ENCODE measurements at places on chromosomes 2 and 18.

DNA sequence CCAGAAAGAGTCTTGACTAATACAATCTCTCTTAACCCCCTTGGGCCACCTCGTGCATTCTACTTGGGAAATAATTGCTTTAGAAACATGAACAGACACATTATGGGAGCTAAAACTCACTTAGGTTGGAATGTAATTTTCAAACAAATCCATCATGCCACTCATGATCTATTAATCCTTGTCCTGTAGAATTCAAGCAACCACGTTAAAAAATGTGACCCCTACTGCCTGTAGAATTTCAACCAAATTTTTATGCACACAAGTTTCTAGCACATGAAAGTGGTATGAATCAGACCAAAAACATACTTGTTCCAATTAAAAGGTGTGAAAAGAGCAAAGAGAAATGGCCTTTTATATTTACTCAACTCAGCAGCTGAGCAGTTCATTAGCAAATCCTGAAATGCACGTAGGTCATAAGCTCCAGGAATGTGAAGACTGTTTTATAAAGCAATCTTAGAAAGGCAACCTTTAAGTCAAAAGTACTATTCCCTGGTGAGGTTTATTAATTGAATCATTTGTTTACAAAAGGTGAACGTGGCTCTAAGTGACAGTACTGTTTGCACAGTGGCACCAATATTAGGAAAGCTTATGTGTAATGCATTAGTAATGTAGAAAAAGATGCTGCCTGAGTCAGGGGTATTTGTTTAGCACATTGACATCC, 459.4 kb upstream of the UBE2E3 start:
- no peak for DNase-seq

GRCh38 chr18:56711708-56712445, 60.7 kb downstream of the WDR7 start:
- no peak for DNase-seq

GRCh38 chr2:118179445-118179844, 91.2 kb downstream of the INSIG2 start:
- no peak for DNase-seq

DNA sequence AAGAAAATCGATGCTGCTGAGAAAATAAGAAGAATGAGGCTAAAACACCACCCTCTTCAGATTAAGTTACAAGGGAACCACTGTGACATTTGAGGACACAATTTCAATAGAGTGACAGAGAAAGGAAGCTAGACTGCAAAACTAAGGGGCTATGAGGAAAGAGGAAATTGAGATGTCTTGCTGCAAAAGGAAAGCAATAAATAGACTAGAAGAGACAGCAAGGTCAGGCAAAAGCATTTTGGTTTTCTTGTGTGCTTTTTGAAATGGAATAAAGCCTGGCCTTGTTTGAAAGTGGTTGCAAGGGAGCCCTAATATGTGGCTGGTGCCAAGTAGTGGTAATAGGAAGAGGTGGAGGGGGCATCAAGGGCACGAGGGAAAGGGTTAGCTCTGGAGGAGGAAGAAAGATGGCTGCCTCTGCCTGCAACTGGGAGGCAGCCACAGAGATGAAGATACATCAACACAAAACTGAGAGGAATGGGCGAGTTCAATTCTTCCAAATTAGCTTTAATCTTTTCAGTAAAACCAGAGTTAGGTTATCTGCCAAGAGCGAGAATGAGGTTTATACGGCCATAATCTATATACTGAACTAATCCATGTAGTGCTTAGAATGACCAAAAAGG, 1.2 kb upstream of the MRO start:
- no peak for DNase-seq

GRCh38 chr18:49052891-49053644, 102.3 kb upstream of the SMAD7 start:
- peak; percentile 48 for DNase-seq

GRCh38 chr18:3129053-3129864, 90.5 kb downstream of the MYOM1 start:
- peak; percentile 60 for DNase-seq

GRCh38 chr2:45403036-45403435, 208.0 kb downstream of the SRBD1 start:
- DNase-seq, result no peak

- DNase-seq, result no peak
Observed at GRCh38 chr2:207983641-207984042, 41.7 kb downstream of the PLEKHM3 start.

GRCh38 chr18:48064978-48065600, 134.6 kb upstream of the SMAD2 start:
- DNase-seq, result no peak

DNA sequence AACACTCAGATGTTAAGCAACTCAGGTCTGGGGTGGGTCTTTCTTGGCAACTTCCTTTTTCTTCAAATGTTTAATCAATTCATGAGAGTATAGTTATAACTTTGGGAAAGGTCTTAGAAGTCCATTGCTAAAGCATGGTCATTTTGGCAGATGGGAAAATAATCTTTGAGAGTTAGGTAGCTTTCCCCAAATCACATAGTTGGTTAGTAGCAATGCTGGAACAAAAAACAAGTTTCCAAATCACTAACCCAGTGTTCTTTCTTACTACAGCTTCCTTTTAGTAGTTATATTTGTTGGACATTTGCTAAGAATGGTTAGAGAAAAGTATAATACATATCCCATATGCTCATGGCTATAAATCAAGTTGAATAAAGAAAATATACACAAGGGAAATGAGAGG, 185.2 kb upstream of the SLC14A2 start:
- DNase-seq, result no peak

DNA sequence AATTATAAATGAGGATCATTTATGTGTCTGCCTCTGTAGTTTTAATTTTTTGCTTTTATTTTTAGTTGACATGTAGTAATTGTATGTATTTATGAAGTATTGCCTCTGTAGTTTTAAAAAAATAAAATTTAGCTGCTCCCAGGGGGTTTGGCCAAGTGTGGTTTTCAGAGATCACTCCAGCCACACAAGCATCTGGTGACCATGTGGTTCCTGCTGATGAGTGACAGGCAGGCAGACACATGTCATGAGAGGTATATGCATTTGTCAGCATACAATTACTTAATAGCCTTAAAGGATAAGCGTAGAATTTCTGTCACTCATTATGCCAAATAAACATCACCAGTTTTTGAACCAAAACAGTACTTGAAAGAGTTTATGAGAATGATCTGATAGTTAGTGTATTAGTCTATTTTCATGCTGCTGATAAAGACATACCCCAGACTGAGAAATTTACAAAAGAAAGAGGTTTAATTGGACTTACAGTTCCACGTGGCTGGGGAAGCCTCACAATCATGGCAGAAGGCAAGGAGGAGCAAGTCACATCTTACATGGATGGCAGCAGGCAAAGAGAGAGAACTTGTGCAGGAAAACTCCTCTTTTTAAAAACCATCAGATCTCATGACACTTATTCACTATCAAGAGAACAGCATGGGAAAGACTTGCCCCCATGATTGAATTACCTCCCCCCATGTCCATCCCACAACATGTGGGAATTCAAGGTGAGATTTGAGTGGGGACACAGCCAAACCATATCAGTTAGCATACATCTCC, 29.6 kb downstream of the MREG start:
- DNase-seq, result no peak

DNA sequence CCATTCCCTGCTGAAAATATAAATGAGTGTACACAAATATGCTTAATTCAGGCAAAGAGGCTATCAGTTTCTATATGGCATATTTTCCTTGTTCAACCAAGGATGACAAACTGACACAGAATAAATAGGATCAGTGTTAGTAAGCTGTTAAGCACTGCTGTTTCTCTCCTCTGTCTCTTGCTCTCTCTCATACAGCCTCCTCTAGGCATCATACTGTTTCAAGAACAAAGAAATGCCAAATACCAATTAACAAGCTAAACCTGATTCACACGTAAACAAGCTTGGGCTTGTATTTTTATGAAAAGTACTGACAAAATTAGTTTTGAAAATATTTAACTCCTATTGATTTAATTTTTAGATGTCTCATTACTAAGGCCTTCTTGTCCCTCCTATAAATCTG, 1027.2 kb upstream of the ACVR2A start:
- no peak for DNase-seq

- DNase-seq, result no peak
Observed at GRCh38 chr2:238077292-238077691, 16.5 kb downstream of the SCLY start.

DNA sequence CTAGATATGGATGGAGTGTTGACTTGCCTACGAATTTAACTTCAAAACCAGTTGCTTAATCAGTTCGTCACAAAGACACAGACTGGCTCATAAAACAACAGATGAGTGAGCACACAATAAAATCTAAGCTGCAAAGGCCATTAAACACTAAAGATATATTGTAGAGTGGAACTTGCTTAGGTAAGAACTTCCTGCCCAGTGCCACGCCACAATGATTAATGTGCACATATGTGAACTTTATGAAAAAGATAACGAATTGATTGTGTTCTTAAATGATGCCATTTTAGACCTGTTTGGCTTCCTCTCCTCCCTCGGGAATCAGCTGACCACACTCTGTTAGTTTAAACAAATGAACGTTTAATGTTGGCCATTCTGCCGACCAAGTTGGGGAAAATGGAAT, 2031.3 kb upstream of the CELF4 start:
- no peak for DNase-seq

DNA sequence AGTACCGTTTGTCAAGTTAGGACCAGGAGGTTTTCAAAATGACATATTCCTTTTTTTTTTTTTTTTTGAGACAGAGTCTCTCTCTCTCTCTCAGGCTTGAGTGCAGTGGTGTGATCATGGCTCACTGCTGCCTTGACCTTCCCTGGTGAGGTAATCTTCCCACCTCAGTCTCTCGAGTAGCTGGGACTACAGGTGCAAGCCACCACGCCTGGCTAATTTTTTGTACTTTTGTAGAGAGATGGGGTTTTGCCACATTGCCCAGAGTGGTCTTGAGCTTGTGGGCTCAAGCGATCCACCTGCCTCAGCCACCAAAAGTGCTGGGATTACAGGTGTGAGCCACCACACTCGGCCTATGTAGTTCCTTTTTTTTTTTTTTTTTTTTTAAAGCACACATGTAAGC, 127.9 kb upstream of the SEC11C start:
- no peak for DNase-seq

DNA sequence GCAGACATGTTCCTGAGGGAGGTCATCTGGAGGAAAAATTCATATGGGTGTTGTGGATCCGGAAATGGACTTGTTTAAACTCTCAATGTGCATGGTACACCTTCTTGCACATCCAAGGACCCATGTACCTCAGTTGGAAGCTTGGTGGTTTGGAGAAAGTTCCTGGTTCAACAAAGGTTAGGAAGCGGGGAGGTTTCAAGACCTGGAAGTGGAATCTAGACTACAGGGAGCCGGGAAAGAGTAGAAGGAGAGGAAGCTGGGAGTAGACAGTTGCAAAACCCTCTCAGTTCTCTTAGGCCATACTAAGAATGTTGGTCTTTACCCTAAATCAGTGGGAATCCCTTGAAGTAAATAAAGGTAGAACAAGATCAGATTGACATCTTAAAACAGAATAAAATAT, 209.8 kb upstream of the SPOPL start:
- no peak for DNase-seq

- DNase-seq, result no peak
Observed at GRCh38 chr2:191642541-191642940, 35.4 kb upstream of the NABP1 start.

DNA sequence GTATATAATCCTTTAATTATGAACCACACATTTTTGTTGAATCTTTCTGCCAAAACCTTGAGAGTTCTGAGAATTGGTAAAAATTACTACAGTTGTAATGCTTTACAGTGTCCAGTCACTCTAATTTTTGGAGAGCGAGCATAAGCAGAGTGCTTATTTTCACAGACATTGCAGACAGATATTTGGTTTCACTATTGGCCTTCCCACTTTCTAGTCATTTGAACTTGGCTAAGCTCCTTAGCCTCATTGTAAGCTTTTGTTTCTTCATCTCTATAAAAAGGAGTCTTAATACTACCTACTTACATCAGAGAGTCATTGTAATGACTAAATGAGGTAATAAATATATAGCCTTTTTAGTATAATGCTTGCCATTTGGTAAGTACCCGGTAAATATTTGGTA, 80.4 kb downstream of the LCLAT1 start:
- no peak for DNase-seq

- DNase-seq, result peak; percentile 57
Observed at GRCh38 chr2:216911886-216912285, 52.0 kb upstream of the TNP1 start.

DNA sequence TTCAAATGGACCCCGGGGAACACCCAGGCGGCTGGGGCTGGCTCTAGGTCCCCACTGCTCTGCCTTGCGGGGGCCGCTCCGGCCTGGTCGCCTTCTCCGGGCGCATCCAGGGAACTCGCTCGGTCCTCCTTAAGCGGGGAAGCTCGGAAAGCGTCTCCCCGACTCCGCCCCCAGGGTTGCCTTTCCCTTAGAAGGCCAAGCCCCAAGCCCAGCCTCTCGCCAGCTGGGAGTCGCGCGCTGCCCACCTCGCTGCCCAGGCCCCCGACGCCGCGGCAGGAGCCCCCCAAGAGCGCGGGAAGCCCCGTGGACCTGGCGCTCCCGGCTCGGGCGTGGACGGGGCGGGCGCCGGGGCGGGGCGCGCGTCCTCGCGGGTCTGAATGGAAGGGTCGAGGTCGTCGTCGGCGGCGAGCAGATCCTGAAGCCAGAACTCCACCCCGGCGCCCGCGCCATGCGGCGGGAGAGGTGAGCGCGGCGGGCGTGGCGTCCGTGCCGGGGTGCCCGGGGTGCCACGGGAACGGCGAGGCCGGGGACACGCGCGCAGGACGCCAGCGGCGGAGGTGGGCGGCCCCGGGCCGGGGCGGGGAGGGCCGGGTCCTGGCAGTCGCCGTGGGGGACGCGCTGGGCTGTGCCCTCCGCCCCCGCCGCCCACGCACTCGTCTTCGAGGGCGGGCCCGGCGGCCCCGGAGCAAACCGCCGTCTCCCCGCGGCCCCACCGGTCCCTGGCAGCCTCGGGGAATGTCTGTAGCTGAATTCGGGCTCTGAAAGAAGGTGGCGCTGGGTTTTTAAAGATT, at the start of gene BOK:
Gene BOK (plus strand): TSS at position 214 of the 791 bp plus-strand sequence. CDS start 739 bp downstream, outside the sequence.
- DNase-seq, result no peak

- no peak for DNase-seq
Observed at GRCh38 chr2:177730792-177731191, 338.2 kb downstream of the AGPS start.

DNA sequence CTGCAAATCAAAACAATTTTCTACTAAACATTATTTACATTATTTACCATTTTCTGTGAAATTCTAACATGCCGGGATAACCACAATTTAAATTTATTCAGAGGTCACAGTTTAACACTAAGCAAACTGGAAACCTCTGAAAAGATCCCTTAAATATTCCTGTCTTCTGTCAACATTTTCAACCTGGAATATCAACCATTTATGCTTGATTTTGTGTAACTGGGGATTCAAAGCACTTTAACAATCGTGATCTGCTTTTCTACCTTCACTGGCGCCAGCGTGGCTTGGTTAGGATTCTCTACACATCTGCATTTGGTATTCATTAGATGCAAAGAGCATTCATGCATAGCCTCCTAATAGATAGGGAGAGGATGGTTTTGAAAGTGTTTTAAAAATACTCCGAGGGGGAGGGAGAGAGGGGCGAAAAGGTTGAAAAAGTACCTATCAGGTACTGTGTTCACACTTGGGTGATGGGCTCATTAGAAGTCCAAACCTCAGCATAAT, 59.9 kb upstream of the RAB12 start:
- DNase-seq, result no peak
